ENCODE measurements at places on chromosomes 12 and 14.

DNA sequence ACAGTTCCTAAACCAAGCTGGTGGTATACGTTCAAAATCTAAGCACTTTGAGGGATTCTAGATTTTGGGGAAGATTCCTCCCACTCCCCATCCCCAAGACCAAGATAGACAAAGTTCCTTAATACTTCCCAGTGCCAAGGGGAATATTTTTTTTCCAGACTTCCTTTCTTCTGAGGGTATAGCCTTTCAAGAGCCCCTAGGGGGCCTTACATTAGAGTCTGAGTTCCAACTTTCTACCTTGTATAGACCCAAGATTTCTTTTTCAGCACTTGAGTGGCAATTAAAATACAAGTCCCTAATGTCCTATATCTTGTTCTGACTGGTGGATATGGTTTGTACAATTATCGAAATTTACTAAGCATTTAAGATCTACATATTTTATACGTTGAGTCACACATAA is 28.7 kb upstream of the SOS2 start:
- no peak for DNase-seq

- no peak for DNase-seq
Measured at GRCh38 chr14:77923131-77923936, 123.4 kb downstream of the ADCK1 start.

DNA sequence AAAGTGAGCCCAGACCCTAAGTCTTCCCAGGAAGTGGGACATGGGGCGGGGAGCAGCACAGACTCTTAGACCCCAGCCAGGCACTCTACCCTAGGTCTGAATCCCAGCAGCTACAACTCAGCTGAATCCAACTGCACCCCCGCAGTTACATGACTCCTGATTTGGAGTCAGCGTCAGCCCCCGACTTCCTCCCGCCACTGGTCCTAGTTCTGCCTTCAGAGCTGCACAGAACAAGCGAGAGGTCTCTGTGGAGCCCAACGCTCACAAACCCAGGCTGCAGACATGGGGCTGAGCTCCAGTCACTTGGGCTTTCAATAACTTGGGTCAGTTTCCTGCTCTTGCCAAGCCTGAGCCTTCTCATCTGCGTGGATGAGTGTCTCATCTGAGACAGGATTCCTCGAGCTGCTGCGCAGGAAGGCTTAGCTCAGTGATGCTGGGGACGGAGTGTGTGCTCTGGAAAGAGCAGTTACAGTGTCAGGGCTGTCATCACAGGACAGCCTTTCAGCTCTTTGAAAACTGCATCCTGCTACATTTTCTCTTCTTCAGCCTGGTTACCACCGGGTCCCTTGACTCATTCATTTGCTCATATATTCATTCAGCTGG is 30.6 kb upstream of the NXPH4 start:
- DNase-seq = no peak

DNA sequence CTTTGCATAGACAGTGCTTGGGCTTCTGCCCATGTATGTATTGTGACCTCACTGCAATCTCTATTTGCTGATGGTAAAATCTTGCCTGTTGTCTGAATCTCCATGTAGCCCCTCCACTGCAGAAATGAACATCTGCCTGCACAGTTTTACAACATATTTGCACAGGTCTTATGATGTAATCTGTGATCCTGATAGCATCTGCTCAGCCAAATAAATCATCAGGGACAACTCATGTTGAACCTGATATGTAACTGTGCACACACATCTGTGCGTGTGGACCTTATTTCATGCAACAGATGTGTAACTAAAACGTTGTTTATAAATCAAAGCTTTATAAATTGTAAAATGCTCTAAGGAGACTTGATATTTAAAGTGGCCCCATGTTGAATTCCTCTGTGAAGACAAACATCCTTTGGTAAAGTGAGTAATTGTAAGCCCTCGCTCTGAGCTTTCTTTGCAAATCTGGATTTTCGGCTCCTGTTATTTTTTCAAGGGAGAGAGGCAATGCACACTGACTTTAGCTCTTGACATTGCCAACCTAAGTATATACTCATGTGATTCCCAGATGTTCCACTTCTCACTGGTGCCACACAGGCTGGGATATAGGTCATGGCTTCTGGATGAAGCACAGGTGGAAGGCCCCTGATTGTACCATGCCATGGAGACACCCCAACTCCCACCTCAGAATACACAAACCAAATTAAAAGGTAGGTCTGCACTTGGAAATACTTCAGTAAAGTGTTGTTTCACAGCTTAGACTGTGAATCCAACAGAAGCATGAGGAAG is 371.3 kb downstream of the GRIN2B start:
- DNase-seq = no peak

- no peak for DNase-seq
Measured at GRCh38 chr14:77520555-77520954, 21.9 kb upstream of the ISM2 start.

DNA sequence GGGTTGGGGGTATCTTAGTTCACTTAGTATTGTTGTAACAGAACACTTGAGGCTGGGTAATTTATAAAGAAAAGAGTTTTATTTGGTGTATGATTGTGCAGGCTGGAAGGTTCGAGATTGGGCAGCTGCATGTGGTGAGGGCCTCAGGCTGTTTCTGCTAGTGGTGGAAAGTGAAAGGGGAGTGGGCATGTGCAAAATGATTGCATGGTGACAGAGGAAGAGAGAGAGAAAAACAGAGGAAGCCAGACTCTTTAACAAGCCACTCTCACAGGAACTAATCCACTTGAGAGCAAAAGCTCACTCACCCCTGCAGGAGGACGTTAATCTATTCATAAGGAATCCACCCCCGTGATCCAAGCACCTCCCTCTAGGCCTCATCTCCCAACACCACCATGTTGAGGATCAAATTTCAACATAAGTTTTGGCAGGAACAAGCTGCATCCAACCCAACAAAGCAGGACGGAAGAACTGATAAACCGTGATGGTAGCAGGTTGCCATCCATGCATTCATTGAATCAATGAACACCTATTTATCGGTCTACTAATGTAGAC is 165.0 kb upstream of the GZMB start:
- no peak for DNase-seq

GRCh38 chr14:96648506-96649326 is 146.5 kb downstream of the PAPOLA start:
- DNase-seq = no peak

DNA sequence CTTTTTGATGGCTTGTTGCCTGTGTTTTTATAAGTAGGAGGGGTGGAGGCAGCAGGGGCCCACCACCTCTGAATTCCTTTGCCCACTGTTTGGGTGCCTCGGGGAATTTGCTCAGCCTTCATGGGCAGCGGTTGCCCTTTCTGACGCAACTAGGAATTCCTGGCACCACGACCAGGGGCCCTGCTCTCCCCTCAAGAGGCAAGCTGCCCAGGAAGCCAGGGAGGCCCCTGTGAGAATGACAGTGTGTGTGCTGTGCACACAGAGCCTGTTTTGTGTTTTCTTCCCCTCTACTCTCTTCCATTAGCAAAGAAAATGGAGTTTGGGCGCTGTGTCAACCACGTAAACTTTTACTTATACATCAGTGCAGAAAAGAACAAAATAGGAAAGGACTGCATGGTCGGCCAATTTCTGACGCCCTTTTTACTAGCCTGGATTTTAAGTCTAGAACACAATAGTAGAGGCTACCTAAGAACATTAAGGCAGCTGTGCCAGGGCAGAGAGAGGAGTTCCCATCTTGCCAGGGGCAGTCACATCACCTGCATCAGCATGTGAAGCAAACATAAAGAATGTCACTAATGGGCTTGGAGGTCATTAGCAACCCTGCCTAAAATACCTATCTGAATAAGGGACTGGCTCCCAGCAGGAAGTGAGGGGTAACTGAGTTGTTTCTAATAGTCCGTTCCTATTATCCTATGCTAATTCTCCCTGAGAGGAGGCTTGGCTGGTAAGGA is 17.9 kb upstream of the PTGR2 start:
- DNase-seq = no peak

DNA sequence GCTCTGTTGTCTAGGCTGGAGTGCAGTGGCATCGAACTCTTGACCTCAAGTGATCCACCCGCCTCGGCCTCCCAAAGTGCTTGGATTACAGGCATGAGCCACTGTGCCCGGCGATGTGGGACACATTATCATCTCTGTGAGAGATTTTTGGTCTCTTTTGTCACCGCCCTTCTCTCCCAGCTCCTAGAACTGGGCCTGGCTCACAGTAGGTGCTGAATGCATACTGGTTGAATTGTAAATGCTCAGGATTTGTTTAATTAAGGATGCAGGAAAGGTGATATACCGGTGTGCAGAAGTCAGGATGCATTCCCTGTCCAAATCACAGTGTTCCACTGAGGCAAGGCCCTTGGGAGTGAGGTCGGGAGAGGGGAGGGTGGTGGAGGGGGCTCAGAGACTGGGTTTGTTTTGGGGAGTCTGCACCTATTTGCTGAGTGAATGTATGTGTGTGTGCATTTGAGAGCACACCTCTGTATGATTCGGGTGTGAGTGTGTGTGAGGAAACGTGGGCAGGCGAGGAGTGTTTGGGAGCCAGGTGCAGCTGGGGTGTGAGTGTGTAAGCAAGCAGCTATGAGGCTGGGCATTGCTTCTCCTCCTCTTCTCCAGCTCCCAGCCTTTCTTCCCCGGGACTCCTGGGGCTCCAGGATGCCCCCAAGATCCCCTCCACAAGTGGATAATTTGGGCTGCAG is 1.0 kb upstream of the KRT18 start:
- no peak for DNase-seq

DNA sequence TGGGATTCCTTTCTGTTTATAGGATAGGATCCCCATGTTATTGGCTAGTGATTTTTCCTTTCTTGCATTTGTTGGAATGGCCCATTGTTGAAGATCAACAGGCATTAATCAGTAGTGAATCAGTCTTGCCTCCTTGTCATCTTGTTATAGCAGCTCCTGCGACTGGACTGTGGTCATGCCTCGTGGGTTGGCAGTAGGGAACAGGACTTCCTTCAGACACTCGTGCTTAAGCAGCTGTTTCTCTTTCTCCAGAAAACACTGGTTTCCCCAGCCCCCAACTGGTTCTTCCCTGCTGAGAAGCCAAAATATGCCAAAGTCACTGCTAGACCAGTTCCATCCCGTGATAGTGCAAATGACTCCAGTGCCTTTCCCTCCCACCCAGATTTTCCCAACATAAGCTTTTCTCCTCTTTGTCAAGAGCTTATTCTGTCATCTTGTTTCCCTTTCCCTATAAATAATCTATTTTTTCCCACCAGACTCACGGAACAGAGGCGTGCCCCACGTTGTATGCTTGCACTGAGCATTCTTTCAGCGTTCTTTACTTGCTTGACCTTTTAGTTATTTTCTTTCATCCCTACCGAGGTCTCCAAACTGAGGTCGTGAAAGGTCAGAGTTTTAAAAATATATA is 83.5 kb downstream of the SAMD4A start:
- no peak for DNase-seq

- no peak for DNase-seq
Measured at GRCh38 chr12:49305762-49306510, 11.0 kb downstream of the PRPH start.

- DNase-seq = no peak
Measured at GRCh38 chr14:31388687-31389413, 31.5 kb downstream of the HEATR5A start.

All from 8988T (cell line).